ENCODE measurements at places on chromosomes 5 and 9.

DNA sequence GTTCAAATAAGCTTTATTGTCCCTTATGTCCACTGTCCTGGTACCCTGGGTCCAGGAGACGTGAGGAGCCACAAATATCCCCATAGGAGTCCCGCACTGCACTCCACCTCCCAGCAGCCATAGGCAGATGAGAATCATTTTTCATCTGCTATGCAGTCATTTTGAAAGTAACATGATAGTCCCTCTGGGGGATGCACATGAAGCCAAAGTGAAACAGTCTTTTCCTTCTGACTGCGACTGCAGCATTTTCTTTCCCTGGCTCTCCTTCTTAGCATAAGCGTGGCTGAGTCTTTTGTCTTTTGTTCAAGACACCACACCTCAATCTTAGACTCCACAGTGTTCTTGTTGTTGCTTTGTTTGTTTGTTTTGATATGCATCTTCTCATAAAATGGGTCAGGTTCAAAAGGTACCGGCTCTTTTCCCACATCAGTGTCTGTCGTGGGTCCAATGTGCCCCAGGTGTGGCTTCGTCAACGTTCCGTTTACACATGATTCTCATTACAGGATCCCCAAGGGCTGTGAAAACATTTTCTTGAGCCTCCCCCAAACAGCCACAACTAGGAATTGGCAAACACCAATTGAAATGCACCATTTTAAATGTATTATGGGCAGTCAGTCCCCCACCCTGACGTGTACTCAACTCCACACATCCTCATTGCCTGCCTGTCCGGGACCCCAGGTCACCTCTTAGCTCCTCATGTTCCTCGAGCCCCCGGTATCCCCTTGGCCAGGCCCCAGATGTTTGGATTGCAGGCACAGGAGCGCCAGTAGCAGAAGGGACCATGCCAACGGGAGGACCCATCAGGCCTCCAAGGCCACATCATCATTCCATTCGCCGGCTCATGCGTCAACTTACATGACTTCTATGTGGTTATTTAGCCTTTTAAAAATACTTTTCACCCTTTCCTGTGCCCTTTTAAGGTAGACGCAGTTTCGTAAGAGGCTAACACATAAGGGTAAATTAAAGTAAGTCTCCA, 237.8 kb upstream of the DAPK1 start:
- peak; percentile 45 for DNase-seq

DNA sequence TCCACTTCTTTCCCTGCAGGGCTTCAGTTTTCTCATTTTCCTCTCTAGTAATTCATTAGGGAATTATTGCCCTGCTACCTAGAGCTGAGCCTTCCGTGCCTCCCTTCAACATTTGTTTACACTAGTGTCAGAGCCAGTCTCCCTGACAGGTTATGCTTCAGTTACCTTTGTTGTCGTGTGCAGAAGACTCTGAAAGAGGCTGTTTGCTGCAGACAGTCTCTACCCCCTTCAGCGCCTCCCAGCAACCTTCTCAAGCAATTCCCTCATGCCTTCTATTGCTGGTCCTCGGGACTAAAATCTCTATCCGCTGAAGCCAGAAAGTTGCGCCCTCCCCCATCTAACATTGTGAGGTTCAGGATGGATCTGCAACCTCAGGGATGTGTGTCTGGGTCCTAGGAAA, 12.8 kb downstream of the RALGPS1 start:
- no peak for DNase-seq

GRCh38 chr9:76510041-76510440, 51.1 kb downstream of the GCNT1 start:
- DNase-seq: no peak

DNA sequence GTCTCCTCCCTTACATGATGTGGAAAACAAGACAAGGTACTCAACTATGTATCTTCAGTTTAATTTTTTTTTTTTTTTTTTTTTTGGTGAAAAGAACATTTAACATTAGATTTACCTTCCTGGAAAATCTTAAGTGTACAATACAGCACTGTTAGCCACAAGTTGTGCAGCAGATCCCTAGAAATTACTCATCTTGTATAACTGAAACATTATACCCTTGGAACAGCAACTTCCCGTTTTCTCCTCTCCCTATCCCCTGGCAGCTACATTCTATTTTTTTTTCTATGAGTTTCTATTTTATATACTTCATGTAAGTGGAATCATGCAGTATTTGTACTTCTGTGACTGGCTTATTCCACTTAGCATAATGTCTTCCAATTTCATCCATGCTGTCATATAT, 421.9 kb upstream of the FTMT start:
- no peak for DNase-seq

- DNase-seq: no peak
These were observed 63.8 kb downstream of the RNF38 start for GRCh38 chr9:36336131-36336907.

DNA sequence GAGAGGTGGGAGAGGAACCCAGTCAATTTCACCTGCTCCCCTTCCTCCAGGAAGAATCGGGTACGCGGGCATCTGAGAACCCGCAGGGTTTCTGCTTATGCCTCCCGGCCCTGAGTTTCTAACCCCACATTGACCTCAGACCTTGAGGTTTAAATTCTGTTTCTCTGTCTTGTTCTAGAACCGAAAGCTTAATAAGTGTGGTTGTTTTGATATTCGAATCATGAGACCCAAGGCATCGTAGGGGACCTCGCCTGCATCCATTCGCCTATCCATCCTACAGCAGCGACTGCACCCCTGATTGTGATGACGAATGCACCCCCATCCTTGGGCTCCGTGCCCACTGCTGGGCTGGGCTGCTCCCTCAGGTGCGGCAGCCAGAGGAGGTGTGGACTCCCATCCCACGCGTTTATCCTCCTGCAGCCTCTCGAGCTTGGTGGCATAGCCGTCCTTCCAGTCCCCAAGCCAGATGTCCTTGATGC, 80.8 kb upstream of the IER5L start:
- no peak for DNase-seq

DNA sequence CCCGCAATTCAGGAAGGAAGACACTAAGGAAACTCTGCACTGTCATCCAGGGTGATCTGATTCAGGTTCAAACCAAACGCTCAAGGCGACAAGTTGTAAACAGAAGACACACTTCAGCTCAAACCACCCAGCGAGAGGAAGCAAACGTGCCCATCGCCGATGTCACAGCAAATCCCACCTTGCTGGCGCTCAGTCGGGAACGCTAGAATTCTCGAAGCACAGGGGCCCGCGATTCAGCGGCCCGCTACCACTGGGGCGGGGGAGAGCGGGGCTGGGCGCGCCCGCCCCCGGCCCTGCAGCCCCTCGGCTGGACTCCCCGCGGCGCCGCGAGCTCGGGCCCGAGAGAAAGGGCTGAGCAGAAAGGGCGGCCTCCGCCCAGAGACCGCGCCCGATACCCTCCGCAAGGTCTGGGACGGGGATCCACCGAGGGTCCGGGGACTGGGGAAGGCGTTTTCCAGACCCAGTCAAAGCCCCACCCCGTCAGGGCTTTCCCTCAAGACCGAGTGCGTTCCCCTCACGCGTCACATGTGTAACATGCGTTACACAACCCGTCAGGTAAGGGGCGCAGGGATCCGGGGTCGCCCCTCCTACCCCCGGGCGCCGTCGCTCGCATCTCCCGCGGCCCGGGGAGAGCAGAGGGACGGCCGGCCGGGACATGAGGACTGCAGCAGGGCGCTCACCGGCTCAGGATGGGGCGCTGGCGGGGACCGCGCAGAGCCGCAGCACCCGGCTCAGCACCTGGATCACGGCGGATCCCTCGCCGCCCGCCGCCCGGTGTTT, 469 bp downstream of the AGTPBP1 start:
- peak; percentile 56 for DNase-seq

Data from A673 (cell line).